ENCODE measurements at places on chromosomes 2 and 18.
A peak's percentile ranks its signal among the peaks of the same experiment; 100 is the strongest.

DNA sequence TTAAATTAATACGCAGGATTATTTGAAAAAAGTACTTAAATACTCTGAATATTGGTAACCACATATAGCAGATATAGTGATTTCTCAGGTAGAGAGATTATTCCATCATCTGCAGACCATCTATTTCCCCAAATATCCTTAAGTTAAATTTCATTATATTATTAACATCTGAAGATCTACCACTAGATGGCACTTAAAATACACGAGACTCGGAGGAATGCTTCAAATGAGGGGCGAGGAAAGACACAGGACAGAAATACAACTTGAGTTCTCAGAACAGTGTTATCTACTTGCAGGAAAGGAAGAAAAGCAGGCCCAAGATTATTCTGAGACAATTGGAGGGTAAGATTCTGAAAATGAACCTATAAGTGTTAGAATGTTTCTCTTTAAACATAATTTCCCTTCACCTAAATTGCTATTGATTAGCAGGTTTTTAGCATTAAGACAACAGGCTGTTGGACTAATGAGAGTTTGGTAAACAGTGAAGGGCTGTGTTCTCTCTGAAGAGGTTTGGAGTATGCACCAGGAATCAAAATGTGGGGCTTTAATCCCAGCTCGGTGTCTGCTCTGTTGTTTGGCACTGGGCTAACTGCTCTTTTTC, 76.9 kb upstream of the GCFC2 start:
- peak; percentile 13 for DNase-seq

- DNase-seq = no peak
These were observed 342.9 kb upstream of the ACVR2A start for GRCh38 chr2:147501968-147502367.

DNA sequence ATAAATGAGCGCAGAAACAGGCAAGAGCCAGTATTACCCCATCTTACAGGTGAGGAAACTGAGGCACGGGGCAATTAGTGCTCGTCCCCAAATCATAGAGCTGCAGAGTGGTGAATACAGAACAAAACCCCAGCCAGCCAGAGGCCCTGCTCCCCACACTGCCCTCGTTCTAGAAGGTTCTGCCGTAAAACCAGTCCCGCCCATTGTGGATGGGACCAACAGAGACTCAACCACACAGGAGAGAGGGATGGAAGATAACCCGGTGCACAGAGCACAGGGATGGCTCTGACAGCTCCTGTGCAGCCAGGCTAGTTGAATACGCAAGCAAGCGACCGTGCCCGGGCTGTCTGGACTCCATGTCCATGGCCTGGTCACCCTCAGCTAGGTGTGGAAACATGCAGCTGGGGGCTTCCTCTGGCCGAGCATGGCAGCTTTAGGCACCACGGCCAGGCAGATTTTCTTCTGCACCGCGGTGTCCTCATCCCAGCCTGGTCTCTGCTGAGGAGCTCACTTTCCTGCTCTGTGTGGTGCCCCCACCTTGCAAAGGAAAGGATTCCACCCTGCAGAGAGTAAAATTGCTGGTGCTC, 146.4 kb downstream of the TPO start:
- peak; percentile 66 for DNase-seq

GRCh38 chr2:9975805-9976447, 24.4 kb downstream of the GRHL1 start:
- DNase-seq = peak; percentile 96

Measured in osteoblast (primary cell).